ENCODE measurements at places on chromosomes 4 and X. TPM values are rescaled to one million over a fixed set of nuclear protein-coding genes. Genes with fewer than 3 reads are reported as not detected.

Gene SLC9B1
- not detected for total RNA-seq

Gene SSX2
- total RNA-seq: not detected

Gene NEK1
- total RNA-seq: 3.1 TPM

Gene CORIN
- not detected for total RNA-seq

Gene STK32B
- total RNA-seq: 20.2 TPM

Gene ADRA2C
- total RNA-seq: 11.5 TPM

Gene HSFX2
- 0.13 TPM for total RNA-seq

Data from A549 treated with RU486 at 1 μM for 4 hours (cell line).